ENCODE measurements at places on chromosomes 13 and 19.

DNA sequence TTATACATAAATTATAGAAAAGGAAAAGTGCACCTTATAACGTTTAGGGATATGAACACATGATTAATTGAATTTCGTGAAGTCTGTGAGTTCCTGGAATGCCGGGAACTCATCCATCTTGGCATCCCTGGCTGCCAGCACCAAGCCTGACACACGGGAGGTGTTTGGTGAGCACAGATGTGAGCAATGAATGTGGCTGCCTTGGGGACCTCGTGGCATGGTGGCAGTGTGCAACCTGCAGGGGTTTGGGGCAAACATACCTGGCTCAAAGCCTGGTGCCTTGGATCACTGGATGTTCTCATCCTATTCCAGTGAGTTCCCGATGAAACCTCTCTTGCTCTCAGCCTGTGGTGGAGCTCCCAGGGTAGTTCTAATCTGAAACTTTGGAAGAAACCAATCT, 10.4 kb upstream of the MAP2K2 start:
- DNase-seq, result peak; percentile 38

GRCh38 chr19:17264641-17264979, at the start of gene USHBP1:
Gene USHBP1, minus strand, starts transcription at chr19:17264745. Its CDS starts 446 bp downstream, at chr19:17264299.
- DNase-seq, result no peak

DNA sequence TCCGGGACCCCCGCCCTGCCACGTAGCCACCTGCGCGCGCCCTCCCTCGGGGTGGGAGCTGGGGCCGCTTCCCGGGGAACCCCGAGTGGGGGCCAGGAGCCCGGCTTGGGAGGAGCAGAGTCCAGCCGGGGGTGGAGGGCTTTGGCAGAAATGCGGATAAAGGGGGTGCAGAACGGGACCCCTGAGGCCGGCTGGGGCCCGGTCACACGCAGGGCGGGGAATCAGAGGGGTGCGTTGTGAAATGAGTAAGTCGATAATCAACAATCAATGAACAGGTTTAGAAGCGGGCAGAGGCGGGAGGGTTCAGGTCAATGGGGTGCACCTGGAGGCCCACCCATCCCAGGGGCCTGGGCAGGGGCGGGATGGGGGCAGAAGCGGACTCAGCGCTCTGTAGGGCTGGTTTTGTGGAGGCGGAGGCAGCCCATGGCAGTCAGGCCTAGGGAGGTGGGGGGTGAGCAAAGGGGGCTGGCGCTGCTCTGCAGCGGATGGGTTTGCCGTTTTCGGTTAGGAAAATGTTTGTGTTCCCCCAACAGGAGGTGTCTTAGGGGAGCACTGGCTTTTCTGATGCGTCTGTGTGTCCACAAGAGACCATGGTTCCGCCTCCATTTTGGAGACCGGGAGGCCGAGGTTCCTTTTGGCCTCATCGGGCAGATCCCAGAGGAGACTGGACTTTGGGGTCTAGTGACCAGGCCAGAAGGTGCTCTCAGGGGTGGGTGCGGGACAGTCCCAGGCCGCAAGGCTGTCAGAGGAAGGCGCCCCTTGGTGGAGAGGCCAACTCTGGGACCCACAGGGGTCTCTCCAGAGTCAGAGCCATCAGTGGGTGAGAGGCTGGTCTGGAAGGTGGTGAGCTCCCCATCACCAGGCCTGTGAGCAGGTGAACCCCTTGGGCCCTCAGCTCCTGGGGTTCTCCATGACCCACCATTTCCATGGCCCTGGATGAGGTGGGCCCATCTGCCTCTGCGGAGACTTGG, 683 bp upstream of the DIRAS1 start:
- no peak for DNase-seq

DNA sequence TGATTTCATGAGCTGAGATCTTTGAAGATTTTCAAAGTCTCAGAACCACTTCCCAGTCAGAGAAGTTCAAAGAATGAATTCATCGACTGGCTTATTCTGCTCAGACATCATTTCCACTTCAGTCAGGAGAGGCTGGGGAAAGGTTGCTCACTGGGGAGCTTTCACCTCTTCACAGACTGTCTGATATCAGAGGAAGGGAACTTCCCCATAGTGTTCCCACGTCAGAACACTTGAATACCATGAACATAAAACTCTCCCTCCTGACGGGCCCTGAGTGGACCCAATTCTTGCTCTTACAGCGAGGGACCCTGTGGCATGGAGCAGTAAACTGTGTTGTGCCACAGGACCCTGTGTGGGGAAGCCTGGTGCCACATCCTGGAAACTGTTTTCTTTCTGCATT, 492.6 kb downstream of the COG6 start:
- no peak for DNase-seq

- no peak for DNase-seq
Observed at GRCh38 chr13:113651511-113652403, 6.2 kb downstream of the ATP4B start.

DNA sequence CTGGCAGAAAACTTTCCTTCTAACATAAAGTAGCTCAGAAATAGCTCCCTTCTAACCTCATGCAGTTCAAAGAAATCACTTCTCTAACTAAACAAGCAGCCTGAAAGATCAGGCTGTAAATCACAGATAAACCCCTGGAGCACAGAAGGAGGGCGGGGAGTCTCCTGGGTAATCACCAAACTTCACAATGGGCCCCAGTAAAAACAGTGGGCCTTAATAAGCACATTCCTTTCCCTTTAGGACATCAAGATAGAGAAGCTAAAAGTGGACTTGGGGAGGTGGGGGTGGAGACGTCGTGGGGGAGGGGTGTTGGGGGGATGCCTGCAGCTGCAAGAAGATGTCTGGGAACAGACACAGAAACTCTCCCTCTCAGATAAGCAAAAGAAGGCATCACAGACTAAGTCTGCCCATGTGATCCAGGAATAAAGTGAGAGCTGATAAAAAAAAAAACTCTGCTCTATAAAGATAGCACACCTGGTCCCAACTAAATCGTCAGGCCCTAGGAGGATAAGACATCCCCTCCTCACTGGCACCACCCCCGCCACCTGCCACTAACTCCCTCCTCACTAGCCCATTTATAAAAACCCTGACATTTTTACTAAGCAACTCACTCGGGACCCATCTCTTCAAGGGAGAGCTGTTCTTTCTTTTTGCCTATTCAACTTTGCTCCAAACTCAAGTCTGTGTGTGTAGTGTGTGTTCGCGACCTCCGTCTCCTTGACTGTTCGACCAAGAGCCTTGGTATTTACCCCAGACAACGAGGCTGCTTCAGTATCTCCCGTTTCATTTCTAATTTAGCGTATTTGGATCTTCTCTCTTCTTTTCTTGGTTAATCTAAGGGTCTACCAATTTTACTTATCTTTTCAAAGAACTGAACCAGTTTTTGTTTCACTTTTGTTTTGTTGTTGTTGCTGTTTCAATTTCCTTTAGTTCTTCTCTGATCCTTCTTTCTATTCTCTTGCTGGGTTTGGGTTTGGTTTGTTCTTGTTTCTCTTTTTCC, 31.7 kb downstream of the DNAJC15 start:
- no peak for DNase-seq

GRCh38 chr13:50699874-50700663, 143.4 kb downstream of the DLEU7 start:
- DNase-seq, result no peak

- DNase-seq, result no peak
Observed at GRCh38 chr13:41616151-41616550, 158.8 kb downstream of the RGCC start.
